ENCODE measurements at places on chromosomes 6 and 20. TPM values are rescaled to one million over a fixed set of nuclear protein-coding genes. Genes with fewer than 3 reads are reported as not detected.

DNA sequence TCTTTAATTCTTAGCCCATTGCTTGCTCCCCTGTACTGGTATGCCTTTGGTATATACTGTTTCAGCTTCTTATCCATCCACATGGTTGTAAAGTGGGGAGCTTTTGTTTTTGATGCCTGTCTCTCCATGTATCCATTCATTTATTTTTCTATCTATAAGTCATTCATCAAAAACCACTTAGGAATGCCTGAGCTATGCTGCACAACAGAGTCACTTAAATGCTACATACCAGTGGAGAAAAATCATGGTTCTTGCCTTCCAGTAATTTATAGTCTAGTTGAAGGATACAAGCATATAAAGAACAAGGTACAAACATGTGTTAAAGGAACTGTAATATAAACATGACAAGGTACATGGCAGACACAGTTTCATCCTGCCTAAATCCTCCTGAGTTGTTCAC is 347.3 kb downstream of the NRN1 start:
- DNase-seq: no peak

Gene RPP21
- 30.6 TPM for total RNA-seq

Gene ZNF184
- 24.6 TPM for total RNA-seq

Gene MOG
- 2.9 TPM for total RNA-seq

DNA sequence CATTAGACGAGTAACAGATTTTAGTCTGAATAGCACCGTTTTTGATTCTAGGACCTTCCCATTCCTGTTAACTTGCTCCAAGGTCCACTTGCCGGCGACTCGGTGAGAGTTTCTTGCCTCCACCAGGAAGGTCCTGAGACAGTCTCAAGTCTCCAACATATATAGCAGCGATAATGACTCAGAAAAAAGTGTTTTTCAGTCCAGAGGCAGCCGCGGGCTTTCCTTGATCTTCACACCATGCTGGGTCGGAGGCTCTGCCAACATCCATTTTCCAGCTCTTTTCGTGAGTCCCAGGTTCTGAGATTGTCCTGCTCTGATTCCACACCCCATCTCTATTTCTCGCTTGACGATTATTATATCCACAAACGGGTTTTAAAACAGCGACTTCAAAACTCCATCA is 170.5 kb downstream of the GPX5 start:
- no peak for DNase-seq

Gene SLC22A3
- total RNA-seq: 71.5 TPM

- no peak for DNase-seq
Observed at GRCh38 chr6:11701573-11701972, 77.0 kb downstream of the ADTRP start.

DNA sequence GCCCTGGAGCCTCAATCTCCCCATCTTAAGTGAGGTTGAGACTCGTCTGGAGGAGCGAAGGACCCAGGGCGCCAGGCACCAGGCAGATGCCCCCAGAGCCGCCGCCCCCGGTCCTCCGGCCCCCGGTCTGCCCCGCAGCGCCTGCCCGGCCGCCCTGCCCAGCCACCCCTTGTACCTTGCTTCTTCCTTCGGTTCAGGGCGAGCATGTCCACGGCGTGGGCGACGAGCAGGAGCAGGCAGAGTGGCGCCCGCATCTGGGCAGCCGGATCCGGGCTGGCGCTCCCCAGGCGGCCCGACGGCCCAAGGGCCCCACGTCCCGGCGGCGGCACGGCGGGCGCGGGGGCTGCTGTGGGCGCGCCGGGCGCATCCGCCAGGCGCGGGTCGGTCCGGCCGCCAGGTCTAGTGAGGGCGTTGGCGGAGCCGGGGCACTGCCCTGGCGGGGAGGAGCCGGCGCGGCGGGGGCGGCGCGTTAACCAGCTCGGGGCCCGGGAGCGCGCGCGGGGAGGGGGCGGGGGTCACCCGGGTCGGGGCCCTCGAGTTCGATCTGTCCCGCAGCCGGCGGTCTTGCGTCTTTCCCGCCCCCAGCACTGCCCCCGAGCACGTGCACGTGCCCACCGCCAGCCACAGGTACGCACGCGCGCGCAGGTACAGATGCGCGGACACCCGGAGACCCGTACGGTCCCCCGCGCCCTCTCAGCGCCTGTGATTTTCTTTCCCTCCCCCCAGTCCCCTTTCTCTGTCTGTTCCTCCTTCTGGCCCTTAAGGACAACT is at the start of gene RSPO4:
RSPO4 (minus strand) TSS at position 401 of the 771 bp plus-strand sequence; CDS start at position 254, 147 bp downstream.
- no peak for DNase-seq

Gene DNMT3B
- 0.48 TPM for total RNA-seq

DNA sequence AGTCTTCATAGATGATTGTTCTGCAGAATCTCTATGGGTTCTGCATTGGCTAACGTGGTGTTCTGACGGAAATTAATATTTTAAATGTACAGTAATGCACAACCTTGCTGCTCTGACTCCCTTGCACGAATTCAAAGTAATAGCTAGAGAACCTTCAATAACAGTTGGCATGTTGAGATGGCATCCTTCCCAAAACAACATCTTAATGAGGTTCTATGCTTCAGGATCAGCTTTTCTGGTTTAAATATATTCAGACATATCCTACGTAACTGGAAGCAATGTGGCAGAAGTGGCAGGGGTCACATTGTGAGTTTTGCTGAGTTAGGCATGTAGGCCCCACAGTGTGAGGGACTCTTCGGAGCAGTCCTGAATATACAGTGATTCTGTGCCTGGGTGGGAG is 25.7 kb downstream of the DSE start:
- DNase-seq: no peak

DNA sequence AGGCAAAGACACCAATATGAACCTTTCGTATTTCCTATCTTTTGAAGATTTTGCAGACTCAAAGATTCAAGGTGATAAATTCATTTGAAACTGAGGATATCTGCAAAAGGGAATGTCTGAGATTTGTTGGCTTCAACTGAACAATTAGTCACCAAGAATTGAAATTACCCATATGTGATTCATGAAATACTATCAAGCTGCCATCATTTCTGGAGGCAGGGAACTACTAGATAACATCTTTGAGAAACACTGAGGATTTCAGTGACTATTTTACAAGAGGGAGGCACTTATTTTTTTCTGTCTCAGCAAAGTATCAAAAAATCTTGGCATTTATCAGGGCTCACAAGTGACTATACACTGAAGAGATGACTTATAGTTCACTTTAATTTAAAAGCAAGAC is 39.8 kb upstream of the MMS22L start:
- DNase-seq: no peak

GRCh38 chr6:1230689-1231605 is 81.0 kb upstream of the FOXQ1 start:
- no peak for DNase-seq

GRCh38 chr6:167211881-167212712 is 54.3 kb upstream of the GPR31 start:
- no peak for DNase-seq

- DNase-seq: peak; percentile 83
Observed at GRCh38 chr6:3414327-3415081, 42.3 kb downstream of the SLC22A23 start.

DNA sequence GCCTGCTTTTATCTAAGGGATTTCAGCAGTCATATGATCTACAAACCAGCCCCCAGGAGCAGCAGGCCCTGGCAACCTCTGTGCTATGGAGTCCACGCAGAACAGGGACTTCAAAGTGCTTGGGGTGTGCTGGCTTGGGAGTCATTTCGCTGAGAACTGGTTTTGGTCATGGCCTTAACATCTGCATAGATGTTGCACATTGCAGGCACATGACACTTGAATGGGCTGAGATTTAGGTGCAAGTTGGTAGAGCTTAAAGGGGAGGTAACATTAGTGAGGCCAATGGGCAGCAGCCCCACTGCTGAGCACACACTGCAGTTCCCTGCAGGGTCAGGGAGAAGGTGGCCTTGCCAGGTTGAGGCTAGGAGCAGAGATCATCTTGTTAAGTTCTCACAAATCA is 43.6 kb downstream of the RREB1 start:
- no peak for DNase-seq

Gene SLC32A1
- 6.3 TPM for total RNA-seq

DNA sequence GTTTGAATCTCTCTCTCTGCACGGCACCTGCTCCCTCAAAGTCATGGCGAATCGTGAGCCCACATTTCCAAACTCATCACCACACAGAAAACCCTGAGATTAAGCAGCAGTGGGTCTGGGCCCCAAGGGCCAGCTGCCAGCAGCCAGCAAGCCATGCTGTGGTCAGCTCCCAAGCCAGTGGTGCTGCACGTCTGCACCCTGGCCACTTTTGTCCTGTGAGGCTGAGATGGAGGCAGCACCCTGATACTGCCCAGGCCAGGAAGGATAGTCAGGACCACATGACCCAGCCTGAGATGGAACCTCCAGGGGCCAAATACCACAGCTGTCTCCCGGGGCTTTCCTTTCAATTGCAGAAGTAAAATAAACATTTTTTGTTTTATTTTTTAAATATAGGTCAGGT is 93.9 kb downstream of the PRND start:
- no peak for DNase-seq

GRCh38 chr6:91358986-91359385 is 772.1 kb upstream of the MAP3K7 start:
- DNase-seq: no peak

Gene CALHM4
- 2.4 TPM for total RNA-seq

DNA sequence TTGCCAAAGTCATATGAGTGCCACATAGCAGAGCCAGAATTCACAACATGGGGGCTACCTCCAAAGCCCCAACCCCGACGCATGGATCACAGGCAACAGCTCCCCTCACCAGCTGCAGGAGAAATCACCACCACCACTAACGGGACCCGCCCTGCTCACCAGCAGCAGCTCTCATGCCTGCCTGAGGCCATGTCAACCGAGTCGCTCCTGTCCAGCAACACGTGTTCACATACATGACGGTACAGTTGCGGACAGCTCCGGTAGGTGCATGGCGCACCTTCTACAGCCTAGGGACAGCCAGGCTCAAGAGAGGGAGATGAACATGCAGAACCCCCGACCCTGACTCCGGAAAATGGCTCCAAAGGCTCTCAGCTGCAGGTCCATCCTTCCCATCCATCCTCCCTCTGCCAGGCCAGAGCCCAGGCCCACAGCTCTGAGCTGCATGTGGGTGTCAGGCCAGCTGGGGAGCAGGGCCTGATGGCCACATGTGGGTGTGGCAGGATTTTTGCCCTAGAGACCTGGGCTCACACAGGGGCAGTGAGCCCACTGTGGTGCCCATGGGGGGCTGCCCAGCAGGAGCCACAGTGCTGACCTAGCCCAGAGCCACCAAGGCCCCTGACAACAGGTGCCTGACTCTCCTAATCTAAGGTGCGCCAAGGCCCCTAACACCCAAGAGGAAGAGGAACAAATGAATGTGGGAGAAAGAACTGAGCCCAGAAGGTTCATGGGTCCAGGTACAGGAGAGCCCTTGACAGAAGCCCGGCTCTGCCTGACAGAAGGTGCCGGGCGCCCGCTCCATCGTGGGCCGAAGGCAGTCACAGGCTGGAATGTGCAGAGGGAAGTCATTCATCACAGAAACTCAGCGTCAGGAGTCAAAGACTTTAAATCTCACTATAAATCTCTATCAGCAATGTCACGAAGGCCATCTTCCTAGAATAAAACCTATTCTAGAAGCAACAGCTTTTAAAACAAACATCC is 10.5 kb downstream of the RPS6KA2 start:
- DNase-seq: no peak

Data from umbilical cord (tissue), 2 donors.